ENCODE measurements at places on chromosomes 12 and 14. TPM values are rescaled to one million over a fixed set of nuclear protein-coding genes. Genes with fewer than 3 reads are reported as not detected.

The HOTAIR gene
- not detected for total RNA-seq

DNA sequence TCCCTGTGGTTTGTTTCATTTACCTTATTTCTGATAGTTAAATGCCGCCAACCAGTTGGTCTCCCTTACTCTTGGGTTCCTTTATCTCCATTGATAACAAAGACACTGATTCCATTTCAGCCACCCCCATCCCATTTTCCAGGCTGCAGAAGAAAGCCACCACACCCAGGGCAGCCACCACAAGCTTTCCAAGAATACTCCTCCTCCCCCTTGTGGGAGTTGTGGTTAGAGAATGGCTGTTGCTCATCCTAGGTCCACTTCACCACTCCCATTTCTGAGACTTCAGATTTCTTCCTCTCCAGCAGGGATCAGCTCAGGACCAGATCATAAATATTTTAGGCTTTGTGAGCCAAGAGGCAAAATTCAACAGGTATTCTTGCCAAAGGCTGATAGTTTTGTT is 73.9 kb downstream of the ANO4 start:
- DNase-seq: no peak

DNA sequence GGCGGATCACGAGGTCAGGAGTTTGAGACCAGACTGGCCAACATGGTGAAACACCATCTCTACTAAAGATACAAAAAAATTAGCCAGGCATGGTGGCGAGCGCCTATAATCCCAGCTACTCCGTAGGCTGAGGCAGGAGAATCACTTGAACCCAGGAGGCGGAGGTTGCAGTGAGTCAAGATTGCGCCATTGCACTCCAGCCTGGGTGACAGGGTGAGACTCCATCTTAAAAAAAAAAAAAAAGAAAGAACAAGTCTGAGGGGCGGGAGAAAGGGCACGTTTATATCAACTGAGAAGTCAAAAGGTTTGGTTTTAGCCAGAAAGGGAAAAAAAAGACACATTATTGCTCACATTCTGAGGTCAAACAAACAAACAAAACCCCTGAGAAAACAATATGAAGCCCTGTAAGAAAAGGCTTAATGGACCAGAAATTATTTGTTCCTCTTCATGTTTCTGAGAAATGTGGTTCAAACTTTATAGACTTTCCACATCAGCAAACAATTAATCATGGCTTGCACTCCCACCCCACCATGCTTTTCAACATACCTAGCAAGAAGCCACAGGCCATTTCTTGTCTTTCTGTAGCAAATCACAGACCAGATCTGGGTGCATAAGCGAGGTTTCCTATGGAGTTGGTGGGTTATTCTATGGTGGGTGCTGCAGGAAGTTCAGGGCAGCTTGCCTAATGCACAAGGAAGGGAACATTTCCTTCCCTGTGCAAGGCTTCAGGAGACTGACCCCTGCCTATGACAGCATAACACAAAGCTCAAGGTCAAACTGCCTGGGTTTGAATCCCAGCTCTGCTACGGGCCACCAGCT is 80.1 kb downstream of the SSPN start:
- DNase-seq: no peak

- no peak for DNase-seq
Measured at GRCh38 chr12:76446090-76446489, 97.9 kb upstream of the BBS10 start.

The GRIP1 gene
- total RNA-seq: 122 TPM

All from frontal cortex (tissue), 4 donors.